ENCODE measurements at places on chromosomes 1 and 21.

GRCh38 chr1:8182034-8182761 lies 135.7 kb upstream of the SLC45A1 start:
- no peak for DNase-seq

- DNase-seq: no peak
These were observed 22.2 kb downstream of the NIPAL3 start for GRCh38 chr1:24437631-24438396.

DNA sequence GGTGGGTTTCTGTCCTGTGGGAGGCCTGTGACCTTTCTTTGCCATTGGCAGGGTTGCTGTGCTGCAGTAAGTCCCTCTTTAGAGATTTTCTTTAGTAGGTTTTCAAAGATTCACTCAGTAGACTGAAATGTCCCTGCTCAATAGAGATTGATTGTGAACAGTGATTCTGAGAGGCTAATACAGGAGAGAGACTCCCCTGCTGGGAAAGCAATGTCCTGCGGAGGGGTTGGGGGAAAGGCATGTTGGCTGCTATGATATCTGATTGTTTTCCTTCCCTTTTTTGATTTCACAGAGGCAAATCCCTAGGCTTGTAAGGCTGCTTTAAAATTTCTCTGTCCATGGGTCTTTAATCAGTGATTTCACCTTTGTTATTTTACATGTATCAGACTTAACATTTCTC lies 589.9 kb downstream of the ADGRL2 start:
- DNase-seq: no peak

GRCh38 chr1:221397141-221397540 lies 344.7 kb downstream of the DUSP10 start:
- DNase-seq: no peak

GRCh38 chr1:101732261-101732660 lies 264.5 kb downstream of the OLFM3 start:
- no peak for DNase-seq

- no peak for DNase-seq
These were observed 29.3 kb upstream of the RD3 start for GRCh38 chr1:211521102-211521815.

DNA sequence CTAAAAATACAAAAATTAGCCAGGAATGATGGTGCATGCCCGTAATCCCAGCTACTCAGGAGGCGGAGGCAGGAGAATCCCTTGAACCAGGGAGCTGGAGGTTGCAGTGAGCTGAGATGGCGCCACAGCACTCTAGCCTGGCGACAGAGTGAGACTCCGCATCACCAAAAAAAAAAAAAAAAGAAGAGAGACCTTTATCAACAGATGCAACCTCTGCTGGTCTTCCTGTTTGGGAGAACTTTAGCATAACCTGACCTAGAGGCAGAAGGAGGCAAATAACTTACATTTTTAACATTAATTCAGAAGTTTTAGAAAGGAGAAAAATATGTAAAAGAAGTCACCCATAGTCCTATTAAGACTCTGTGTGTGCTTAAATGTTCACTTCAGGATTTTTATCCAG lies 32.4 kb downstream of the SLAMF1 start:
- no peak for DNase-seq

- DNase-seq: no peak
These were observed 33.3 kb downstream of the ZNF281 start for GRCh38 chr1:200376528-200376927.

DNA sequence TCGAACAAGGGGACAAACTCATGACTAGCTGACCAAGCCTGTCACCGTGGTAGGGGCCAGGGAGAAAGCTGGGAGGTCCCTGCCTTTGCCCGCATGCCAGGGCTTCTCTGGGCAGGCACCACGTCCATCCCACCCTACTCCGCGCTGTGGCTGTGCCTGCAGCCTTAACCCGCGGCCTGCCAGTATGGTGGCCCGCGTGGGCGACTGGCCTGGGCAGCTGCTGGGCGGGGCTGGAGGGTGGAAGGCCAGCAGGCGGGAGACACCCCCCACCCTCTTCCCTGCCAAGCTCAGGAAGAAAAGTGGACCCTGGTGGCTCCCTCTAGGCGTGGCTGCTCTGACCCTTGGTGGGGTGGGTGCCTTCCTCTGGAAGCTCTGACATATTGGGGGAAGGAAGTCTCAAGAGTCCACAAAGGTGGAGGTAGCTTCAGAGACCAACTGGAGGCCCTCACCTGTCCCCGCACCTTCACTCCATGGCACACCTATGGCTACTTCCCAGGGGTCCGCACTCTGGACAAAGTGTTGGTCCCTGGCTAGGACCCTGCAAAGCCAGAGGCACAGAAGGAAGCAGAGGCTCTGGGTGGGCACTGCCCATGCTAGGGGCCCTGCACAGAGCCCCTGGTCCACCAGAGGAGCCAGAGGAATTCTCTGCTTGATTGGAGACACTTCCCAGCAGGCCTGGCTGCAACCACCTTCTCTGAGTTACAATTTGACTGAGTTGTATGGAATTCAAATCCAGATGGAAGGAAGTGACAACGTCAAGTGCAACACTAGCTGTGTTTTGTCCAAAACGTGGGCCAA lies 3.3 kb upstream of the SKI start:
- DNase-seq: no peak

DNA sequence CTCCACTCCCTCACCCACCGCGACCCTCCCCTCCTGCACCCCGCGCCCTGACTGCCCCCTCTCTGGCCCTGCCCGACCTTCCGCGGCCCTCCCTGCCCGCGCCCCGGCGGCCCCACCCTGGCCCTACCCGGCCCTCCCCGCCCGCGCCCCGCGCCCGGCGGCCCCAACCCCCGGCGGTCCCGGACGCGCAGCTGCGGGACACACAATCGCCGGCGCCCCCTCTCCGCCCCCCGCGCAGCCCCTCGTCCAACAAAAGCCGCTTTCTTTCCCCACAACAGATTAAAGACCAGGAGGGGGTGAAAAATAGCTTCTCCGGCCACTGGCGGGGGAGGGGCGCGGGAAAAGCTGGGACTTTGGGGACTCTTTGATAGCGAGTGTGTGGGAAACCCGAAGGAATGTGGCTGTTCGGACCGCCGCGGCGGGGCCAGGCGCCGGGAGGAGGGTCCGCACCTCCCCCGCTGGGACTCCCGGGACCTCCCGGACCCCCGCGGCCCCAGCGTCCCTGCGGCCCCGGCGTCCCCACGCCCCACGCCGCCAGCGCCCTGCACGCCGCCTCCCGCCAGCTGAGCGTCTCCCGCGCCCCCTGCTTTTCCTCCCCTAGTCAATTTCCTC lies 8.8 kb upstream of the ID3 start:
- DNase-seq: no peak

- DNase-seq: no peak
These were observed 465.9 kb upstream of the DAB1 start for GRCh38 chr1:57889676-57890320.

GRCh38 chr1:235791532-235792060 lies 75.1 kb downstream of the LYST start:
- no peak for DNase-seq

DNA sequence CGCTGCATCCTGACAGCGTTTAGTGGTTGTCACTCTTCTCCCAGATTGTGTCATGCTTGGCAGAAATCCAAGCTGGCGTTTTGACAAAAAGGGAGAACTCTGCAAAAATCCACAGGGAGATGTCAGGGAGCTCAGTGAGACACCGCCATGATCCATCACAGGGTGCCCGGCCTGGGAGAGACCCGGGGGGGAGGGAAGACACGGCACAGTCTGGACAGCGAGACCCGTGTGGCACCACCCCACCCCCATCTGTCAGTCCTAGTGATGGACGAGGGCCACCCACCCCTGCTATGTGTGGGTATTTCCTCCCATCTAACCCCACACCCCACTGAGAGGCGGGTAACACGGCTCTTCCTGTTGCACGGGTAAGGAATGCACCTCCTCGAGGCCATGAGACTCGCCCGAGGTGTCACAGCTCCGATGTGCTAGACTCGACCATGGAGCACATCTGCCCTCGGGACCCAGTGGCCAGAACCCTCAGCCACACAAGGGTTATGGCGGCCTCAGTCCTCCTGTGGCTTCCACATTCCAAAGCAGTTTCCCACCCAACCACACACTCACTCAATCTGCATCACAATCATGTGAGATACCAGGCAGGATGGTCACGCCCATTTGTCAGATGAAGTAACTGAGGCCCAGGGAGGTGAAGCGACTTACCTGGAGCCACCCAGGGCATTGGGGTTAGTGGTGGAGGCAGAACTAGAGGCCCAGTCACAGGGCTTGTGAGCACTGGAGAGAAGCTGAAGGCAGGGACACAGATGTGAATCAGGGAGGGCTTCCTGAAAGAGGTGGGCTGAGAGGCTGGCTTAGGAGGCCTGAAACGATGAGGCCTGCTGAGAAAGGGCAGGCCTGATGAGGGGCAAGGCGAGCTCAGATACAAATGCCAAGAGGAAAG lies 688.5 kb downstream of the MATN1 start:
- DNase-seq: no peak

DNA sequence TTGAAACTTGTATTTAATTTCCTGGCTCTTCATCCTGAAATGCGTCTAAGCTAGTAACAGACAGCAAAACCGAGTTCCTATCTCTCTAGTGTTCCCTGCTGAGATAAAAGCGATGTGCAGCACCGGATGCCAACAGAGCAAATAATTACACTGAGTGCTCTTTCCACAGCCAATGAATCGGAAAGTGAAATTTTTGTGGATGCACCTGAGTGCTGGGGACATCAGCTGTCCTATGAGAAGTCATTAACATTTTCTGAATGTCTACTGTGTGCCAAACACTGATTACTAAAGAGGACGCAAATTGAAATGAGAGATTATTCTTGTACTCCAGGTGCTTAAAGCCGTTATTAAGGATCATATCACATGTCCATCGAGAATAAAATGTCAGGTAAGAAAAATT lies 278.0 kb downstream of the RGS7 start:
- no peak for DNase-seq

- no peak for DNase-seq
These were observed 4.6 kb upstream of the NKAIN1 start for GRCh38 chr1:31244326-31244725.

GRCh38 chr1:39080269-39080826 lies 54.2 kb downstream of the NDUFS5 start:
- no peak for DNase-seq

DNA sequence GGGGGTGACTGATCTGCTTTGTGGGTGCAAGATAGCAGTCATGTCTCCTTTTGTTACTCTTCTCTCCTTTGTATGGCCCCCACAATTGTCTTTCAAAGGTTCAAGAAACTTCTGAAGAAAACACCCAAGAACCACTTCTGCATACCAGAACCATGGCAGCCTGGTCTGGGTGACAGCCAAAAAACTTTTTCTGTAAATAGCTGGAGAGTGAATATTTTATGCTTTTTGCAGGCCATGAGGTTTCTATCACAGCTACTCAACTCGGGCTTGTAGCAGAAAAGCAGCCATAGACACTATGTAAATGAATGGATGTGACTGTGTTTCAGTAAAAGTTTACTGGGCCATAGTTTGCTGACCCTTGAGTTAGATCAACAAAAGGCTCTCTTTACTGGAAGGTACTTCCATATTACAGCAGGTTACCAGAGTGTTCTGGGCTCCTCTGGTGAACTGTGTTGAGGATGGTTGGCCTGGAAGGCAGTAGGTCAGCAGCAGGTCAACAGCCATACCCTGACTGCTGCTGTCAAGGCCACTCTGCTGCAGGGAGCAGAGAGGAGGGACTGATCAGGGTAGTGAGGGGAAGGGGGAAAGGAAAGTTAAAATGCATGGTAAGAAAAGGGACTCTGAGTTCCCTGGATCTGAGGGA lies 116.4 kb downstream of the GDAP2 start:
- DNase-seq: no peak

DNA sequence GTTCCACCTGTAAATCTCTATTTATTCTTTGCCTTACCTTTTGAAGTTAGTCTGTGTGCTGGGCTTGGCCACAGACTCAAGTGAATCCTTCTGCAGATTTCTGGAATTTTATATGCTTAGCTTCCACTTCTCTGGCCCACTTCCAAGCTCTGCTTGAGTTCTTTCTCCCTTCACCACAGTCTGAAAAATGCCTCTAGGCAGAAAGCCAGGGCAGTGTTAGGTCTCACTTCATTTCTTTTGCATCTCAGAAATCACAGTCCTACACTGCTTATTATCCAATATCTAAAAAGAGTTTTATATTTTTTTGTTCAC lies 48.9 kb downstream of the INKA2 start:
- DNase-seq: no peak

DNA sequence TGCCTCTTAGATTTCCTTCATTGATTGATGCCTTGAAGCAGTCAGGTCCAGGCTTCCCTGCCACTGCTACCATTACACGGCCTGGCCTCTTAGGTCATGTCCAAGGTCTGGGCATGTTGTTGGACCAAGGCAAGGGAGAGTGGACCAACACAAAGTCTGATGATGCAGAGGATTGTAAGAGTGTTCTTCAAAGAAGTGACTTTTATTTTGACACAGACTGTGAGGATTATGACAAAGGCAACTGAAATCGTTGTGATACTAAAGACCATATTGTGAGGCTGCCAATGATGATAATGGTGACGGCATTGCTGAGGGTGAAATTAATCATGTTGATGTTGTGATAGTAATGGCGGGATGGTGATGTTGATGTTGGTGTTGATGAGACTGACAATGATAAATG lies 149.5 kb downstream of the GRIK3 start:
- no peak for DNase-seq

- DNase-seq: no peak
These were observed 32.5 kb downstream of the ZNF644 start for GRCh38 chr1:90989302-90989701.

- no peak for DNase-seq
These were observed 717.9 kb upstream of the CXADR start for GRCh38 chr21:16794950-16795349.

- no peak for DNase-seq
These were observed 14.9 kb downstream of the NTPCR start for GRCh38 chr1:232965124-232965911.

Data from amygdala (tissue), 56 donors.